PC-9 (cell line): ENCODE measurements at places on chromosomes 11 and 22. TPM values are rescaled to one million over a fixed set of nuclear protein-coding genes. Genes with fewer than 3 reads are reported as not detected.

DERL3 gene
- 0.41 and 1.2 TPM in 2 replicates for total RNA-seq

DNA sequence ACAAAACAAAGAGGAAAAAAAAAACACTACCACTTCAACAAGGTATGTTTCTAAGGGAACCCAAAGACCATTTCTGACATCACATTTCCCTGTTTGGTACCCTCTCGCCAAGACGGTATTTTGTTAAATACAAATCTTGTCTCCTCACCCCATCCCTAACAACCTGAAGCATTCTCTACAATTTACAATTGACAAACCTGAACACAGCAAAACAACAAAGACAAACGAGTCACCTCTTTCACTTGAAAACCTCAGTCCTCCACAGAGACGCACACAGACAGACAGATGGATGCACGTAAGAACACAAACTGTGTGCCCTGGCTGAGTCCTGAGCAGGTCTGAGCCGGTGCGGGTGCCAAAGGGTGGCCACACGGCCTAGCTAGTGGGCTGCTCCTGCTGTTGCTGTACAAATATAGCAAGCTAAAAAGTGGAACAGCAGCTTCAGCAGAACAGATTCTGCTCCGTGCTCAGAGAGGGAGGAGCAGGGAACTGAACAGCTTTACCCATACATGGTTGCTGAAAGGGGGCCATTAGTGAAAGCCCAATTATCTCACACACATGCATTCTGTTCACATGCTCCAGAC is 28.5 kb downstream of the CELF1 start:
- H3K4me1 ChIP-seq = peaks cover 30% of the 10 kb centered on the region
- H3K27me3 ChIP-seq = no peaks in the 10 kb centered on the region
- H3K27ac ChIP-seq = peak overlapping the region; percentile 59
- no peak overlapping the region for H3K4me3 ChIP-seq
- no peak for DNase-seq
- H3K36me3 ChIP-seq = peaks cover 5% of the 10 kb centered on the region; the same call in 1 of the 2 replicates

DNA sequence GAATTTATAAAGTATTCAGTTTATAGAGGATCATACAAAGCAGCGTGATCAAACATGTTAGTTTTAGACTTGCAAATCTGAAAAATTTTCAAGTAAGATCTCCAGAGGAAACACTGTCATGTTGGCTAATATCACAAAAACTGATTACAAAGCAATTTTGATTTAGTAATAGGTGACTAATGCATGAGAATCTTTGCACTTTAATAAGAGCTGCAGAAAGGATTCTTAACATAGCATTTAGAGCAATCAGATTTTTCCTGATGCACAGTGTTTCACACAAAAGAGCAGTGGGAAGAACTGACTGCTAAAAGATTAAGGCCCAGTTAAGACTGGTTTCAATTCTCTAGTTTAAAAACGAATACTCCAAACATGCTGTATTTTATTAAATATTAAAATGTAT is 321.2 kb downstream of the GUCY1A2 start:
- H3K27me3 ChIP-seq = no peaks in the 10 kb centered on the region
- no peak overlapping the region for H3K27ac ChIP-seq
- H3K4me3 ChIP-seq = no peak overlapping the region
- 0 out of 2 replicates have a peak, but pooled peaks cover 5% of the 10 kb centered on the region for H3K4me1 ChIP-seq

- H3K27me3 ChIP-seq = peaks cover 75% of the 10 kb centered on the region
- H3K27ac ChIP-seq = no peak overlapping the region
- H3K4me1 ChIP-seq = no peaks in the 10 kb centered on the region
- H3K36me3 ChIP-seq = no peaks in the 10 kb centered on the region
- no peak overlapping the region for H3K4me3 ChIP-seq
- DNase-seq = no peak
Observed at GRCh38 chr11:17496406-17496805, 19.8 kb upstream of the ABCC8 start.

DNA sequence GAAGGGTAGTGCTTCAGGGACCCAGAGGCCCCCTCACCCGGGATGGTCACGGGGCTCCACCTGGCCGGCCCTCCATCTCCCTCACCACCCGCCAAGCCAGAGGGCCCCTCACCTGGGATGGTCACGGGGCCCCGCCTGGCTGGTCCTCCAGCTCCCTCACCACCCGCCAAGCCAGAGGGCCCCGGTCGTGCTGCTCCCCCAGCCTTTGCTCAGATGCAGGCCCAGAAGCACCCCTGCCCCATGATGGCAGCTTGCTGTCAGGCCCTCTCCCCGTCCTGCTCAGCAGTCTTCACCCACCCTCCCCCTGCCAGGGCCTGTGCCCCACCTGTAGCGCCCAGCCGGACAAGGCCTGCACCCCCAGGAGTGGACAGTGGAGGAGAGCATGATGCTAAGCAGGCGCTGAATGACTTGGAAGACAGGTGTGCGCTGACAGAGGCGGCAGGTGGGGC is 7.3 kb downstream of the DENND6B start:
- H3K27ac ChIP-seq = no peak overlapping the region
- no peak overlapping the region for H3K4me3 ChIP-seq
- H3K27me3 ChIP-seq = no peaks in the 10 kb centered on the region
- no peaks in the 10 kb centered on the region for H3K36me3 ChIP-seq
- DNase-seq = no peak

DNA sequence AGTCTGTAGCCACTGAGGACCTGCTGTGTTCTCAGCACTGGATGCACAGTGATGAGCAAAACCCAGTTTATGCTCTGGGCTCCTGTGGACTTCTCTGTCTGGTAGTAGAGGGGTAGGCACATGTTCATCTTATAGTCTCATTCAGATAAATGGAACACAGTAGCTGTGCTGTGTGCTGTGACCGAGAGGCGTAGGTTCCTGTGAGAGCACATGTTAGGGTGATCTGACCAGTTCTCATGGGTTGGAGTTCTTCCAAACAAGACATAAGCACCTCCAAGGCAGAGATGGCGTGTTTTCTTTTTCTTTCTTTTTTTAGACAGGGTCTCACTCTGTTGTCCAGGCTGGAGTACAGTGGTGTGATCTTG is 154.8 kb upstream of the RASSF10 start:
- no peak for DNase-seq
- H3K4me1 ChIP-seq = no peaks in the 10 kb centered on the region
- no peaks in the 10 kb centered on the region; the same call in 1 of the 2 replicates for H3K36me3 ChIP-seq
- no peak overlapping the region for H3K4me3 ChIP-seq

GRCh38 chr11:16926883-16927626 is 87.2 kb downstream of the PLEKHA7 start:
- no peaks in the 10 kb centered on the region for H3K27me3 ChIP-seq
- H3K4me1 ChIP-seq = peaks cover 44% of the 10 kb centered on the region
- DNase-seq = no peak
- no peak overlapping the region for H3K27ac ChIP-seq
